ENCODE measurements at places on chromosomes 5 and 9.

DNA sequence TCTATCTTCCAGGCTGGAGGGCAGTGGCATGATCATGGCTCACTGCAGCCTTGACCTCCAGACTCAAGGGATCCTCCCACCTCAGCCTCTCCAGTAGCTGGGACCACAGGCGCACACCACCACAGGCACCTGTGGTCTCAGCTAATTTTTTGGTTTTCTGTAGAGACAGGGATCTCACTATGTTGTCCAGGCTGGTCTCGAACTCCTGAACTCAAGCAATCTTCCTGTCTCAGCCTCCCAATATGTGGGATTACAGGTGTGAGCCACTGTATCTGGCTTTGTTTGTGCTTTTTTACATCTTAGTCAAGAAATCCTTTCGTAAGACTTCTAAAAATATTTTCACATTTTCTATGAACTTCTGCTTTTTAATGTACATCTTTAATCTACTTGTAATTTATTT, 116.9 kb downstream of the DENND1A start:
- H3K4me3 ChIP-seq: no peak overlapping the region
- no peaks in the 10 kb centered on the region for H3K36me3 ChIP-seq
- H3K27ac ChIP-seq: no peak overlapping the region
- no peaks in the 10 kb centered on the region for H3K27me3 ChIP-seq
- DNase-seq: no peak
- H3K4me1 ChIP-seq: peaks cover 3% of the 10 kb centered on the region

DNA sequence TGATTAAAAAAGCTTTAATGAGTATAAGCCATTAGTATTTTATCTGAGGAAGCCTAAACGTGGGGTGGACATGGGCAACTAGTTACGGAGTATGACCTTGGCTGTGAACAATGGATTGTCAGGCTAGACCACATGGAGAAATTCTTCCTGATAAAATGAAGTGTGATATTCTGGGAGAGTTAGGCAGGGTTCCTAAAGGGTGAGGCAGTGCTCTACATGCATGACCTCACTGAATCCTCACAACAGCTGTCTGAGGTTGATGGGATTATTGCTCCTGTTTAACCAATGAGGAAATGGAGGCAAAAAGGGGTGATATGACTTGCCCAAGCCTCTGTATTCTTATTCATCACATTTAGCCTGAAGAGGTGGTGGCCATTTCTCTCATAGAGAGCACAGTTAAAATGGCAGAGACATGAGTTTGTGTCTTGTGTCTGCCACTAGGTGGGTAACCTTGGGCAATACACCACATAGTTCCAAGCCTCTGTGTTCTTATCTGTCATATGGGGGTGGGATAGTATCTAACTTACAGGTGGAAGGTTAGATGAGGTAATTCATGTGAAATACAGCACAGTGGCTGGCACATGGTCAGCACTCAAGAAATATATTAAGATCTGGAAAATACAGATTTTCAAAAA, 96.1 kb upstream of the NR3C1 start:
- no peaks in the 10 kb centered on the region for H3K4me1 ChIP-seq
- peaks cover 5% of the 10 kb centered on the region for H3K27me3 ChIP-seq
- no peak for DNase-seq
- no peak overlapping the region for H3K4me3 ChIP-seq
- no peak overlapping the region for H3K27ac ChIP-seq
- H3K36me3 ChIP-seq: no peaks in the 10 kb centered on the region

GRCh38 chr9:99359336-99359735, 137.3 kb downstream of the SEC61B start:
- H3K27ac ChIP-seq: no peak overlapping the region
- H3K36me3 ChIP-seq: no peaks in the 10 kb centered on the region
- H3K4me3 ChIP-seq: no peak overlapping the region
- peaks cover 2% of the 10 kb centered on the region for H3K4me1 ChIP-seq

- no peak for DNase-seq
- no peak overlapping the region for H3K27ac ChIP-seq
- no peak overlapping the region for H3K4me3 ChIP-seq
- H3K36me3 ChIP-seq: no peaks in the 10 kb centered on the region
- H3K27me3 ChIP-seq: no peaks in the 10 kb centered on the region
- no peaks in the 10 kb centered on the region for H3K4me1 ChIP-seq
Observed at GRCh38 chr5:19917588-19918122, 70.3 kb downstream of the CDH18 start.

DNA sequence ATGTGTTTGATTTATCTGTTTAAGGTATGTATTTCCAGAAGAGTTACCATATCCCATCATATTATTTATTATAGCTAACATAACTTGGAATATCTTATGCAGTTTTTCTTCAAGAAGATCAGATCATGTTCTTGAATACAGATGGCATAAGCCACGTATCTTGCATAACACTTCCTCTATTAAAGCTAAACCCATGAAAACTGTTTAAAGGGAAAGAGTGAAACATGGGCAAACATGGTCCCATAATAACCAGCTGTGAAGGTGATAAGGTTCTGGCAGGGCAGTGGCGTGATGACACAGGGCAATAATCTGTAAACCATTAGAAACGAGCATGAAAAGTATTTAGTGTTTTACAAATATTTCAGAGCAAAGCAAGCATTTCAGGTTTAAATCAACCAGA, 34.2 kb downstream of the EFNA5 start:
- H3K36me3 ChIP-seq: no peaks in the 10 kb centered on the region
- peaks cover 23% of the 10 kb centered on the region for H3K27me3 ChIP-seq
- no peaks in the 10 kb centered on the region for H3K4me1 ChIP-seq
- H3K27ac ChIP-seq: no peak overlapping the region
- DNase-seq: no peak
- H3K4me3 ChIP-seq: no peak overlapping the region

- no peaks in the 10 kb centered on the region for H3K27me3 ChIP-seq
- no peak overlapping the region for H3K4me3 ChIP-seq
- peaks cover 11% of the 10 kb centered on the region for H3K4me1 ChIP-seq
- peaks cover 50% of the 10 kb centered on the region for H3K36me3 ChIP-seq
- H3K27ac ChIP-seq: peak overlapping the region; percentile 64
- no peak for DNase-seq
Observed at GRCh38 chr5:157387683-157388093, 72.3 kb upstream of the NIPAL4 start.

DNA sequence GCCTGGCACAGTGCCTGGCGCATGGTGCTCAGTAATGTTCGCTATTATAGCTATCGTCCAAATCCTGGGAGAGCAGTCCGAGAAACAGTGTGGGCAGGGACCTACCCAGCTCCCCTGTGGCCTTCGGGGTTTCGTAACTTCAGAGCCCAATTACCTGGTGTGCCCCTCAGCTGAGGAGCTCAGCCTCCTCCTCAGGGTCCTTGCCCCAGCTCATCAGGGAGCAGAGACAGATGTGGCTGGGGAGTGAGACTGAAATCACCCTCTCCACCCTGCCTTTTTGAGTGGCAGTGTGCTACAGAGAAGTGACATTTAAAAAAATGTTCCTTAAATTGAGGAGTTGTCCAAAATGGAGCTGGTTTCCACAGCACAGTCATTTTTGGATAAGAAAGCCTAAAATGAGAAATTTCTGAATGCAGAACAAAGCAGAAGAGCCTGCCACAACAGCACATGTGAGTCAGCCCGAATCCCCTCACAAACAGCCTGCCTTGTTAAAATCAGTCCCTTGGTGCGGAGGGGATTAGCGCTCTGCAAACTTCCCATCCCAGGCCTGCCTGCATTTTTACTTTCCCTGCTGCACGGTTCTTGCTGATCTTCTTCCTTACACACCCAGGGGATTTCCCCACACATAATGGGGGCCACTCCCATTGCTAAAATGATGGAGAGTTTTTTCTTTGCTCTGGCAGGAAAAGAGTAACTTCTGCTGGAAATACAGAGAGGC, 78.1 kb upstream of the PITX1 start:
- no peak for DNase-seq
- no peaks in the 10 kb centered on the region for H3K27me3 ChIP-seq
- H3K4me3 ChIP-seq: no peak overlapping the region
- H3K36me3 ChIP-seq: no peaks in the 10 kb centered on the region

DNA sequence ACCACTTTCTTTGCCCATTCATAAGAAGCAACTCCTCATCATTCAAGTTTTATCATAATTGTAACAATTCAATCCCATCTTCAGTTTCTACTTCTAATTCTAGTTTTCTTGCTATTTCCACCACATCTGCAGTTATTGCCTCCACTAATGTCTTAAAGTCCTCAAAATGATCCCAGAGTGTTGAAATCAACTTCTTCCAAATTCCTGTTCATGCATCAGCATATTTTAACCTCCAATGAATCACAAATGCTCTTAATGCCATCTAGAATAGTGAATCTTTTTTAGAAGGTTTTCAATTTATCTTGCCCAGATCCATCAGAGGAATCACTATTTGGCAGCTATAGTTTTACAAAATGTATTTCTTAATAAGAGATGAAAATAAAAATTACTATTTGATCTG, 3.2 kb upstream of the SRP19 start:
- peaks cover 30% of the 10 kb centered on the region for H3K27me3 ChIP-seq
- H3K27ac ChIP-seq: no peak overlapping the region
- no peak for DNase-seq
- peaks cover 17% of the 10 kb centered on the region for H3K36me3 ChIP-seq

DNA sequence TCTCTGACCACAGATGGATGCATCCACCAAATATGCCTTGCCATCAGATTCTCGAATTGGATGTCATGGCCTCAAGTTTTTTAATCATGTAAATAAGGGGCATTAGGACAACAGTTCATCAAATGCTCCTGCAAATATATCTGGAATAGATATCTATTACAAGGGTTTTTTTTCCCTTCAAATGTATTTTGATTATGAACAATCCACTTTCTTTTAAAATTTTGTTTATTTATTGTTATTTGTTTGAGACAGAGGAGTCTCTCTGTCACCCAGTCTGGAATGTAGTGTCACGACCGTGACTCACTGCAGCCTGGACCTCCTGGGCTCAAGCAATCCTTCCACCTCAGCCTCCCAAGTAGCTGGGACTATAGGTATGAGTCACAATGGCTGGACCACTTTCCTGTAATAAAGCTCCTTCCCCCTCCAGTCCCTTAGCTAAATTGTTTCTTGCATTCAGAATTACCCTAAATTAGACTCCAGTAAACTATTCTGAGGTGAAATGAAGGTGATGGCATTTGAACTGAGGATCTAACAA, 1412.1 kb downstream of the EFNA5 start:
- no peak for DNase-seq
- no peak overlapping the region for H3K27ac ChIP-seq
- no peak overlapping the region for H3K4me3 ChIP-seq
- no peaks in the 10 kb centered on the region for H3K36me3 ChIP-seq
- H3K27me3 ChIP-seq: no peaks in the 10 kb centered on the region

DNA sequence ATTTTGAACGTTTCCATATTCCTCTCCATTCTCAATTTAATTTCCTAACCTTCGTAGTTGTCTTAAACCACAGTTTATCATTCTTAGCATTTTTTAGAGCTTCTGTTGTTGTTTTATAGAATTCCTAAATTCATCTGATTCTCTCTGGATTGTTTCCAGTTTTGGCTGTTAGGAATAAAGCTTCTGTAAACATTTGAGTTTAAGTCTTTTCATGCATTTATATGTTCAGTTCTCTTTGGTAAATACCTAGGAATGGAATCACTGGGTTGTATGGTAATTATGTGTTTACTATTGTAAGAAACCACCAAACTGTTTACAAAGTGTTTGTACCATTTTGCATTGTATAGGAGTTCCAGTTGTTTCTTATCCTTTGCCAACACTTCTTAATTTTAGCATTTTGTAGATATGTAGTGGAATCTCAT, 29.7 kb downstream of the GPR21 start:
- no peaks in the 10 kb centered on the region for H3K4me1 ChIP-seq
- peaks cover 2% of the 10 kb centered on the region for H3K36me3 ChIP-seq
- H3K27ac ChIP-seq: no peak overlapping the region
- no peak overlapping the region for H3K4me3 ChIP-seq
- H3K27me3 ChIP-seq: no peaks in the 10 kb centered on the region

GRCh38 chr5:123921193-123921592, 409.2 kb downstream of the CSNK1G3 start:
- H3K27ac ChIP-seq: no peak overlapping the region
- H3K4me1 ChIP-seq: no peaks in the 10 kb centered on the region
- no peak overlapping the region for H3K4me3 ChIP-seq
- no peaks in the 10 kb centered on the region for H3K27me3 ChIP-seq
- H3K36me3 ChIP-seq: no peaks in the 10 kb centered on the region

- peak overlapping the region; percentile 71 for H3K27ac ChIP-seq
- H3K27me3 ChIP-seq: no peaks in the 10 kb centered on the region
- peaks cover 63% of the 10 kb centered on the region for H3K36me3 ChIP-seq
- peak overlapping the region; percentile 44 for H3K4me3 ChIP-seq
Observed at GRCh38 chr5:96881511-96882115, 5.3 kb downstream of the ERAP2 start.
